ENCODE measurements at places on chromosomes 13 and 19.

DNA sequence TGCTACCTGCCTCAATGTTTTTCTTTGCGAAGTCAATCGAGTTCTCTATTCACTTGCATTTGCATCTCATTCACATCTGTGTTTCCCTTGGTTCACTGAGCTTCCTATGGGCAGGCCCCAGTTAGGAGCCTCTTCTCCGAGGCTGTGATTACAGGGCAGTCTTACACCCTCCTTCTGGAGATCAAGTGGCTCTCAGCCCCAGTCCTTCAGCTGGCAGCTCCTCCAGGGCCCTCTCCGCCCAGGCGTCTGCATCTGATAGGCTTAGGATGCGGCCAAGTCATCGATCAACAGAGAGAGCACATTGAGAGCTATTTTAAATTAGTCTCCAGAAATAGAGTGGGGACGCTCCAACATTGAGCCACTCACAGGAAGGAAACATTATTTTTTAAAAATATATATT, 44.2 kb downstream of the MBNL2 start:
- no peak for DNase-seq

GRCh38 chr19:18710186-18710585, 26.7 kb downstream of the CRTC1 start:
- no peak for DNase-seq

- DNase-seq, result peak; percentile 60
Observed at GRCh38 chr19:44512326-44513298, 12.3 kb upstream of the ZNF180 start.

GRCh38 chr13:70668983-70669382, 560.7 kb upstream of the KLHL1 start:
- DNase-seq, result no peak

DNA sequence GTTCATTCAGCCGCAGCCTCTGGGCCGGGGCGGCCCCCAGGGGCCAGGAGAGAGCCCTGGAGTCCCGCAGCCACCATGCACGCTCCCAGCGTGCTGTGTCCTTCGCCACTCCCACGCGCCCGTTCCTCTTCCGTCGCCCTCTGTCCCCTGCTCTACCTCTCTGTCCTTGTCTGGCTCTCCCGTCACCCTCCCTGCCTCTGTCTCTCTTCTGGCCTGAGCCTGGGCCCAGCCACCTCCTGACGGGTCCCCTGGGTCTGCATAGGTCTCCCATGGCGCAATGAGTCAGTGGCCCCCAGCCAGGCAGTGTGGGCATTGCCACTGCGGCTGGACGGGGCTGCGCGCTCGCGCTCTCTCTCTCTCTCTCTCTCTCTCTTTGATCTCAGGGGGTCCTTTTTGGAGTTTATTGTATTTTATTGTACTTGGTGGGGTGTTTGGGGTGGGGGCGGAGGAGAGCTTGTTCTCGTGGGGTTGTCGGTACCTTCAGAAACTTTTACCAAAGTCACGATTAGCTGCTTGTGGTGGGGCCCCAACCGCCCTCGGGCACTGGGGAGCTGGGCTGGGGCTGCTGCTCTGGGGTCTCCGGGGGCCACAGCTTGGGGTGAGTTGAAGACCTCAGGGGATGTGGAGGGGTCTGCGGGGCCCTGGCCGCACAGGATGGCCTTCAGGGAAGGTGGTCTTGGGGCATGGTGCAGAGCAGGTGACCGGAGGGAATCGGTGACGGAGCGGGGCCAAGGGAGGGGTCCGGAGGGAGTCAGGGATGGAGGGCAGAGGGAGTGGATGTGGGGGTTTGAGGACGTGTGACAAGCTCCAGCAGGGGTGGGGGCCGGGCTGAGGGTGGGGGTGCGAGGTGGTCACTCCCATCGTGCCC, 1.7 kb upstream of the TGFBR3L start:
- DNase-seq, result no peak

GRCh38 chr19:13892870-13893269, 13.0 kb downstream of the BRME1 start:
- DNase-seq, result no peak

DNA sequence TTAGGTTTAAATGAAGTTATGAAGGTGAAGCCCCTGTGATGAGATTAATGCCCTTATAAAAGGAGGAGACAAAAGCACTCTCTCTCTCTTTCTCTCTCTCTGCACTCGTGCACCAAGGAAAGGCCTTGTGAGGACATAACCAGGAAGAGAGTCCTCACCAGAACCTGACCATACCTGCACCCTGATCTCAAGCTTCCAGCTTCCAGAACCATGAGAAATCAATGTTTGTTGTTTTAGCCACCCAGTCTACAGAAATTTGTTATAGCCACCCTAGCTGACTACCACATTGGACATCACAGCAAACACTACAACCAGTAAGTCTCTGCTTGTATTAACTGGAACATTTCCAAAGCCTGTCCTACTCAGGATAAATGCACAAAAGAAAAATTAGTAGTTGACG, 34.7 kb upstream of the WDFY2 start:
- no peak for DNase-seq

DNA sequence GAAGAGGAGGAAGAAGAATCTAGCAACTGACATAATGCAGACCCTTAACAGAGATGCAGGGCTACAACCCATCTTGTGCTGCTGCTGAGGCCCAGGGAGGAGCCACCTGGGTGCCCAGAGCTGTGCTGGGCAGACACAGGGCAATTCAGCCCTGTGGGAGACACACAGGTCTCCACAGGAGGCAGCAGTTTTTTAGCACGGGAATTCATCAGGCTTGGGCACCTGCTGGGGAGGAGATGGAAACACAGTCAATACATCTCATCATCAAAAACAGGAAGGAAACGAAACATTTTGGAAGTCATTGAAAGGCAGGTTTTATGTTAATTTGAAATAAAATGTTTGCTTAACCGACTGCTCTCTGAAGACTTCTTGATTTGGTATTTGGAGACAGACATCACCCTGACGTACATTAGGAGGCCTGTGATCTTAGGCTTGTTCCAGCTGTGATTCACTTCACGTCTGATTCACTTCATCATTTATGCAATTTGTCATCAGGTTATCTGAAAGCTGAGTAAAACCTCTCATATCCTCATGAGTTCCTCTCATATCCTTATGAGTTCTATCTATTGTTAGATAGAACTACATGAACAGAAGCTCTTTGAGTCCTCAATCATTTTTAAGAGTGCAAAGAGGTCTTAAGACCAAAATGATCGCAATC, 77.4 kb downstream of the CYSLTR2 start:
- peak; percentile 11 for DNase-seq

DNA sequence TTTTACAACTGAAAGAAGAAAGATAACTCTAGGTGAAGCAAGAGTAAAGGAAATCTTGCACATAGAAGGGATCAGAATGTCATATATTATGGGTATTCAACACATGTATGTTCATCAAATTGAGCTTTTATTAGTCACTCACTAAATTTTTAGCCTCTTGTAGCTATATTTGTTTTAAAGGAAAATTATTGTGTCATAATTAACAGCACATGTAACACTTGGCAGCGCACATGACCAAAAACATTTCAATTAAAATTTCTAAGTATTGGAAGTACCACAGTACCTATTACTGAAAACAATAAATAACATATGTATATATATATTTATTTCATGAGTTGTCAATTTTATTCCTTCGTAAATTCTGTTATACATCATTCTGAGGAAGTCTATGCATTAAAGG, 2800.4 kb downstream of the PCDH9 start:
- DNase-seq, result peak; percentile 7

- no peak for DNase-seq
Observed at GRCh38 chr19:49851456-49852259, 699 bp downstream of the PTOV1 start.

DNA sequence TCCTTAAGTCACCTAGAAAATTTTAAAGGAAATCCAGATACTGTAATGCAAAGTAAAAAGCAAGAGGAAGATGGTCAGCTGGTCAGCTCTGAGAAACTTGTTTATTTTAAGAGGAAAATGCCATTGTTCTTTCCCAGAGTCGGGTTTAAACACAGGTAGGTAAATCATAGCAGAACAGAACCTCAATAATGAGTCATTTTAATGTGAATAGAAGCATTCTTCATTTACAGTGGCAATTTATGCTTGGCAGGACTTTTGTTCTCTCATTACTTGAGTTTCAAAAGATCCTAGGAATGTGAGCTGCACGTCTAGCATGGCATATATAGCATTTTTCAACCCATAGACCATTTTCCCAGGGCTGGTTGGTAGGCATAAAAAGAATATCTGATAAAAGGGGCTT, 132.3 kb downstream of the LIG4 start:
- DNase-seq, result no peak

DNA sequence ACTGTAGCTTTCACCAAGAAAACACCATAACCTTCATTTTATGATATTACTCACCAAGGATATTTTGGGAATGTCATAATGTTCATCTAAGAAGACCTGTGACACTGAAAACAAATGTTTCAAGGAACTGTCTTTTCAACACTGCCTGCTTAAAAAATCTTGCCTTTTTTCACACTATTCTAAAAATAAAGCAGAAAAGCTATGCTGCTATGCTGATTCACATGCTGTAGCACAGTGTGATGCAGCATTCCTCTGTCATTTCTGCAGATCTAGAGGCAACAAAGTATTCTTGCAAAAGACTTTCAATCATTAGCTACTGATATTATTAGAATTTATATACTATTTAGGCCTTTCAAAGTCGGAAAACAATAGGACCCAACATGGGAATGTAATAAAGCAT, 525.7 kb downstream of the UQCRFS1 start:
- DNase-seq, result no peak

DNA sequence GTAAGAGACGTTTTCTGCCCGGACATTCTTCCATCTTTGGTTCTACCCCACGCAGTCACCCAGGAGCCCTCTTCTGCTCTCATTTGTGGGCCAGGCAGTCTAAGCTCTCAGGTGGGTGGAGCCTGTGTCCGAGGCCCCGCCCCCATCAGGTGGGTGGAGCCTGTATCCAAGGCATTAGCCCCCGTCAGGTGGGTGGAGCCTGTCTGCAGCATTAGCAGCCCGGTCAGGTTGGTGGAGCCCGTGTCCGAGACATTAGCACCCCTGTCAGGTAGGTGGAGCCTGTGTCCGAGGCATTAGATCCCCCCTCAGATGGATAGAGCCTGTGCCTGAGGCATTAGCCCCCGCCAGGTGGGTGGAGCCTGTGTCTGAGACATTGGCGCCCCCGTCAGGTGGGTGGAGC, 45.5 kb upstream of the C13orf46 start:
- DNase-seq, result no peak

GRCh38 chr13:111623208-111623607, 302.8 kb downstream of the TEX29 start:
- no peak for DNase-seq

DNA sequence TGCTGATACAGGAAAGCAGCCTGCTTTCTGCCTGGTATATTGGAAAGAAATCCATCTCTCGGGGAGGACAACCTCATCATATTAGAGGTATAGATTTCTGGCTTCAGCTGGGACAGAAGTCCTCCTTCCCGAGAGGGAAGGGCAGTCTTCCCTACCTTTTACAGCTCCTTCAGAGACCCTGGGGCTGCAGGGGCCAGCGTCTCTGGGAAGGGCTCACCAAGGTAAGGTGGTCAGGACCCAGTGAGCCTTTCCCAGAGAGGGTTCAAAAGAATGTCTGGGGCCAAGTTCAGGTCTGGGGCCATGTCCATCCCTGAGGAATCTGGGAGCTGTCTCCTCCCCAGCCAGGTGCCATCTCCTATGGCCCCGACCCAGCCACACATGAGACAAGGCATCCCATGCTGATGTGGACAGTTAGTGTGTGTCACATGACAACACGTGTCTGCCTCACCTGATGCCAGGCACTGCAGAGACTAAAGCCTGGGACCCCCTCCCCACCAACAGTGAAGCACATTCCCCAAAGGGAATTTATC, 136.4 kb downstream of the URI1 start:
- DNase-seq, result no peak

DNA sequence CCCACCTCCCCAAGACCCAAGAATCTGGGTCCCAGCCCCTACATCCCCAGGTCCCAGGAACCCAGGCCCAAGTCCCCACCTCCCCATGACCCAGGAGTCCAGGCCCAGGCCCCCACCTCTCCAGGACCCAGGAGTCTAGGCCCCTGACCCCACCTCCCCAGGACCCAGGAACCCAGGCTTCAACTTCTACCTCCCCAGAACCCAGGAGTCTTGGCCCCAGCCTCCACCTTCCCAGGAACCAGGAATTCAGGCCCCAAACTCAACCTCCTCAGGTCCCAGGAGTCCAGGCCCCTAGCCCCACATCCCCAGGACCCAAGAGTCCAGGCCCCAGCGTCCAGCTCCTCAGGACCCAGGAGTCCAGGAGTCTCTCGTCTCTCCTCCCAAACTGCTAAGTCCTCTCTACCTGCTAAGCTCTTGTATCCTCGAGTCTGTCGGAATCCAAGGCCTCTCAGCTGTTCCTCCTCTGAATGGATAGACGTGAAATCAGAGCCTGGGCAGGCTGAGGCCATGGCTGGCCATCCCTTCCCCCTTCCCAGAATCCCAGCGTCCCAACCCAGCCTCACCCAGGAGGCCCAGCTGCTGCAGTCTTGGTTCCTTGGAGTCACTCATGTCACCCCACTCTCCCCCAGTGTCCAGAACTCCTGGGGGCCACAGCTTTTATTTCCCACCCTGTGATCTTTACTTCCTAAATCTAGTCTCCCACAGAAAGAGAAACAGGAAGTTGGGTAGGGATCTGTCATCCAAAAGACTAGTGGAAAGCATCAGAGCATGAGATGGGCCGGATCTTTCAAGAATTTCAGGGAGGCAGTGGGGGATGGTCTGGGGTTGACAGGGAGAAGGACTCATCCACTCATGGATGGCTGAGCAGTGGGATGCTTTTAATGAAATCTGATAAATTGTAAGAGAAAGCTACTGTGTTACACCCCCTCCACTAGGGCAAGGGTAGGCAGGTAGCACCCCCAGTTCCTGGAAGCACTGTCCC, at the start of gene CD209:
TSS of gene CD209 (minus strand) at position 632 of the 982 bp plus-strand sequence. CDS start at position 609, 23 bp downstream.
- no peak for DNase-seq

GRCh38 chr19:29845574-29846176, 33.9 kb downstream of the CCNE1 start:
- DNase-seq, result no peak

- DNase-seq, result no peak
Observed at GRCh38 chr19:35845215-35846037, 6.9 kb downstream of the NPHS1 start.

DNA sequence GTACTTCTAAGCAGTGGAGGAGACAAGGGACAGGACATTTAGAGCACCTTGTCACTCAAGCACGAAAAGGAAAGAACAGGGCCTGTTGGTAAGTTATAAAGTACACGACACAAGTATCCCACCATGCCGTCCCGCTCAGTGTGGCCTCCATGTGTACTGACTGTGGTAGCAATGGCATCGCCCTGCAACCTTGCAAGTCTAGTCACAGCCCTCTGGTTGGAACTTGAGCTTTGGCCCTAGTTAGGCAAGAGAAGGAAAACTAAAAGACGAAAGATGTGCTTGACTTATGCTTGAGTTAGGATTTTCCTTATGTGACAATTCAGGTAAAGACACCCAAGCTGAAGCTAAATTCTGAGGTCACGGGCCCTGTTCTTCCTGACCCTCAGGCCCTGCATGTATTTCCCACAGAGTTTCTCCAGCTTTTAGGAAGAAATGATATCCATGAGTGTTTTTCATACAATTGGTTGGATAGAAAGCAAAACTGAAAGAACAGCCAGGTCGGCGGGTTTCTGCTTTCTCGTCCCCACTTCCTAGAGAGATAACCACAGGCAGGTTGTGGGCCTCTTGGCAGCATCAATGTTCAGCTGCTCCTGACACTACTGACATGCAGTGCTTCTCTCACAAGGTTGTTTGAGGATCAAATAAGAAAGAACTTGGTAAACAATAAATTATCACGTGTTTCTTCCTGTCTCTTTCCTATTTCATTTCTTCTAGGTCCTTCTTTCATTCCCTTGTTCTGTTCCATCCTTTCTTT, 216.2 kb downstream of the IRS2 start:
- DNase-seq, result no peak

Measured in AG10803 (cell line).